T1000 (cell line): ENCODE measurements at places on chromosomes 12 and 14.

DNA sequence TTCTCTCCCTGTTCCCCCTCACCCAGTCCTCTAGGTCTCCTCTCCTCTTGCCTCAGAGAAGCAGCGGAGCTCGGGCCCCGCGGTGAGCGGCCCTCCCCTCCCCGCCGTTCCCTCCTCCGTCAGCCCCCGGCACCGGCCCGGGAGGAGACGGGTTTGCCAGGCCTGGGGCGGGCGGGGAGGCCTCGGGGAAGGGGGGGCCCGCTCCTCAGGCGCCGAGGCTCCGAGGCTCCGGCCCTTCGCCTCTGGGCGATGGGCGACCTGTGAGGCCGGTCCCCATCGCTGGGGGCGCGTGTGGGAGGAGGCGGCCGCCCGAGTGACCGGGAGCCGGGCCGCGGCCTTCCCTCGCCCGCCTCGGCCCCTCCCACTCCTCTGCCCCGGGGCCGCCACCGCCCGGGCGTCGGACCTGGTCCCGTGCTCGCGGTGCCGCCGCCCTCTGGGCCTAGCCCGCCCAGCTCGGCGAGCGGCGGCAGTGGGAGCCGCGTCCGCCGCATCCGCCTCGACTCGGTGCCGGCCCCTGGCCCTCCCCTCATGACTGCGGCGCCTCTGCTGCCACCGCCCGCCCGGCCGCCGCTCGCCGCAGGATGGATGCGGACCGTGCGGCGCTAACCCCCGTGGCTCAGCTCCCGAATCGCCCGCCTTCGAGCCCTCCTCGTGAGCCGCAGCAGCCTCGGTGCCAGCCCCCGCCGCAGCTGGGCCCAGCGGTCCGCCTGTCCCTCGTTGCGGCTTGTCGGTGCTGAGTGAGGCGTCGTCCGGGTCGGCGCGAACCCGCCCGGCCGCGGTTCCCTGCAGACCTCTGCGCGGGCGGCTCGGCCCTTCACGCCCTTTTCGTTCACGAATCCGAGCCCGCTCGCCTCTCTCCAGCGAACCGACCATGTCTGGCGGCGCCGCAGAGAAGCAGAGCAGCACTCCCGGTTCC lies 574 bp downstream of the WNK1 start:
- no peak for DNase-seq

GRCh38 chr12:6914947-6915788 lies 788 bp downstream of the ENO2 start:
- no peak for DNase-seq

DNA sequence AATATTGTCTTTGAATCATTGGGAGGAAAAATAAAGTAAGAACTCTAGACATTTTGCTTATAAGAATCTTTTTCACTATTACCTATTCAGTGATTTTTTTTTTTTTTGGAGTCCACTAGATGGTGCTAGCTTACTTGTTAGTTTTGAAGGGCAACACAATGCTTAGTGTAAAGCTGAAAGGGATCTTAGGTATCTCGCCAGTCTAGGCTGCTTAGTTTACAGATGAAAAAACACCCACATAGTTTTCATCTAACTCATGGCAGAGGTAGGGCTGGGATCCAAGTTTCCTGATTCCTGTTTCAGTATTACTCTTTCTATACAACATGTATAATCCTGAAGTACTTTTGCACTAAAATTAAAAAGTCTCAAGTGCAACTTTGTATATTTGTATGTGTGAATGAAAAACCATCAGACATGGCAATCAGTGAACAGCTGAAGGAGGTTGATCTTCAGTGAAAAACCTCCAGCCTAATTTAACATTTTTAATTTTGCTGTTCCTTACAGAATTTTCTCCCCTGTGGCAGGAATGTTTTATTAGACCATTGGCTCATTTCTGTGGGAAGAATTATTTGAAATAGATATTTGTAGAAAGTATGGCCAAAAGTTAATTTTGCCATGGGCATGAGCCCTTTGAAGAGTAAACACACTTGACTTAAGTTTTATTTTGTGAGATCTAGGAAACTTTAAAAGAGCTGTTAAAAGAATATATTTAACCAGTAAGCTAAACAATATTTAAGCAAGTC lies 40.7 kb downstream of the LRRIQ1 start:
- DNase-seq, result peak; percentile 22

DNA sequence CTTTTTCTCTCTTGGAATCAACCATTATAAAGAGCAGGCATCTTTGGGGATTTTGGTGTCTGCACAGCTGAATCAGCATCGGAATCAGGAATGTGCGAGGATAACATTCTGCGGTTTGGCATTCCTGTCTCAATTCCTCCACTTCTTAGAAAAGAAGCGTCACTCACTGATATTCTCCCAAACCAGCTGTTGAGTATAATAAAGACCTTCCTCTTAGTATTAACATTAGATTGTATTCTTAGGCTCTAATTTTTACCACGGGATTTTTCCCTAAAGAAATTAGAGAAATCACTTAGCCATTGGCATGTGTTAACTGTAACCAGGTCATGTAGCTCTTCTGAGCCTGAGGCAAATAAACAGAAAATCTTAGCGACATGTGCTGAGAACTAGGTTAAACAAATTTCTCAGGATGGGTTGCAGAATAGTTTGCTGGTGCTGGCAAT lies 128.7 kb downstream of the TMX1 start:
- no peak for DNase-seq

- no peak for DNase-seq
Observed at GRCh38 chr14:50059763-50060616, 56.4 kb downstream of the VCPKMT start.

DNA sequence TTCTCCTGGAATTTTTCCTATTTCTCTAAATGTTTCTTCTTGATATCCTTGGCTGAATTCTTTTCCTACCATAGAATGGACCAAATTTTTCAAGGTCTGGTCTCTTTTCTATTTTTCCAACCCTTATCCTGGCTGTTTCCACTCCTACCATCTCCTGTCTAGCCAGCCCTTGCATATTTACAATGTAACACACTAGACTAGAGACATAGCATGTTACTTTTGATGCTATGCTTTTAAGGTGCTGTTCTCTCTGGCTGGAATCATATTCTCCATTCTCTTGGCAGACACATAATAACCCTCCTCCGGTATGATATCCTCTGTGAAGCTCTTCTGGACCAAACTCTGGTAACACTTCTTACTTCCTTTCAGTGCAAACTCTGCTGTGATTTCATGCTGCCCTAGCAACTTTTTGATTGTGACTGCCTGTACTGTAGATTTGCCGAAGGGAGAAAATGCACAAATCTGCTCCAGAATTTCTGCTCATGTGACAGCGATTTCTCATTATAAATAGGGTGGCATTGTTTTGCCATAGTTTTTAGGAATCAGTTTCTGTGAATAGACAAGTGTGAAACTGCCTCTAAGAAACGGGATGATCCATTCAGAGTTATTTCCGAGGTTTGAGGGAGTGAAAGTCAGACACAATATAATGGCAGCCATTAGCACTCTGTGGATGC lies 284.4 kb downstream of the MDGA2 start:
- DNase-seq, result no peak
